SK-N-SH (cell line): ENCODE measurements at places on chromosomes 2 and 18. TPM values are rescaled to one million over a fixed set of nuclear protein-coding genes. Genes with fewer than 3 reads are reported as not detected.

Gene SP5
- polyA plus RNA-seq, result not detected in 2 replicates

Gene IL18R1
- 0.11 TPM in 1 of 2 replicates, not detected in the other for polyA plus RNA-seq

Gene TMEM163
- polyA plus RNA-seq, result not detected in 2 replicates

Gene LPIN1
- polyA plus RNA-seq, result 22.1 and 28.2 TPM in 2 replicates

Gene MRPL44
- 12.9 and 14.5 TPM in 2 replicates for polyA plus RNA-seq

Gene AQP12B
- not detected in 2 replicates for polyA plus RNA-seq

Gene GPR155
- polyA plus RNA-seq, result 3.5 and 7.8 TPM in 2 replicates

Gene TSPYL6
- polyA plus RNA-seq, result not detected in 2 replicates

Gene ARL4C
- 20.6 and 24.0 TPM in 2 replicates for polyA plus RNA-seq

Gene CFAP65
- 0.95 and 1.7 TPM in 2 replicates for polyA plus RNA-seq

Gene THOC1
- polyA plus RNA-seq, result 12.3 and 14.4 TPM in 2 replicates

Gene RGPD3
- 0.05 and 0.06 TPM in 2 replicates for polyA plus RNA-seq

Gene OTOF
- not detected in 2 replicates for polyA plus RNA-seq

Gene TLX2
- 24.5 and 25.6 TPM in 2 replicates for polyA plus RNA-seq

Gene POTEE
- polyA plus RNA-seq, result 0.03 TPM in 1 of 2 replicates, not detected in the other

Gene SCYGR4
- not detected in 2 replicates for polyA plus RNA-seq

Gene SH3RF3
- polyA plus RNA-seq, result 1.3 and 1.9 TPM in 2 replicates

Gene ACMSD
- not detected in 2 replicates for polyA plus RNA-seq

Gene XIRP2
- 0.02 and 0.03 TPM in 2 replicates for polyA plus RNA-seq

Gene ZNF385B
- 0.15 and 0.16 TPM in 2 replicates for polyA plus RNA-seq

Gene GALNT5
- 10.4 and 15.3 TPM in 2 replicates for polyA plus RNA-seq
